ENCODE measurements at places on chromosomes 6 and 20.

- no peak for DNase-seq
Observed at GRCh38 chr6:39926668-39927067, 7.6 kb downstream of the MOCS1 start.

DNA sequence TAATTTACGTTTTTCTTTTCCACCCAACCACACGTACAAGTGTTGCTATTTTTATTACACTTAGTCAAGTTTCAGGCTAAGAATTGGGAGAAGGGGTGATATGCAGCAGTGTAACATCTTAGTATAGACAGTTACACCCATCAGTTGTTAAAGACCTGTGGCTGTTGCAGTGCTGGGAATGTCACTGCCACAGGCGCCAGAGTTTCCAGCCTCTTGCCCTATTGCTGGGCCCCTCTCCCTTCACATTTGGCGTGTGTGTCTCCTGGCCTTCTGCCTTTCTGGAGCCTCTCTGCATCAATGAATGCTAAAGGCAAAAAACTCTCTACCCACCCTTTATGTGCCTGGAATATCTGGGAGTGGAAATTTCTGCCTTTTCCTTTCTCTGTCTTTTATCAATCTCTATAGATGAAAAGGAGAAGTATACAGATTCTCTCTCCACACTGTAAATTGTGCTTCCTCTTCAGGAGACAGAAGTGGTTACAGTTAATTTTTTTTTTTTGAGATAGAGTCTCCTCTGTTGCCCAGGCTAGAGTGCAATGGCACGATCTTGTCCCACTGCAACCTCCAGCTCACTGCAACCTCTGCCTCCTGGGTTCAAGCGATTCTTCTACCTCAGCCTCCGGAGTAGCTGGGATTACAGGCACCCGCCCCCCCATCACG, 73.0 kb downstream of the TIAM2 start:
- peak; percentile 86 for DNase-seq

DNA sequence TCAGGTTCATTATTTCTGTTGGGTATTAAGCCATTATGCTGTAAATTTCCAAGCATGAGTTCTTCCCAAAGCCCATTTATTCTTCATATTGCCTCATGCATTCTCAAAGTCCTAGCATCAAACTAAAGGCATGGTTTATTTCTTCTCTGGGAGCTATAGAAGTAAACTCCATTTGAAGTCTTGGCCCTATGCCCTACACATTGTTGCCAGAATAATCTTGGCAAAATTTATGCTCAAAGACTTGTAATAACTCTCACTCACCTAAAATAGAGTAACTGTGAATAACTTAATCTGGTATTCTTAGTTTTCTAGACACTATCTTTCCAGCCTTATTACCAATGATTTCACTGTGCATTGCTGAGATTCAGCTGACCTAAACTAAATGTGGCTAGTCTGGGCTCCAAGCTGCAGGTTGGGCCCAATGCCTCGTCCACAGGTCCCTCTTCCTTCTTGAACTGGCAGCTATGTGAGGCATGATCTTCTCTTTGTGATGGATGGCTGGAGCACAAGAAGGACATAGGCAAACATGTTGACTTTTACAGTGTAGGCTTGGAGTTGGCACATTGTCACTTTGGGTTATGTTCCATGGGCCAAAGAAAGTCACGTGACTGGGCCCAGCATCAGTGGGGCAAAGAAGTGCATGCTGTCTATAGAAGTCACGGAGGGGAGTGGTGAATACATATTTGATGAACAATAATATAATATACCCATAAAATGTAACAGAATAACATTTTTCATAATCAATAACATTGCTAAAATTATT, 39.1 kb upstream of the ANKEF1 start:
- DNase-seq: no peak

DNA sequence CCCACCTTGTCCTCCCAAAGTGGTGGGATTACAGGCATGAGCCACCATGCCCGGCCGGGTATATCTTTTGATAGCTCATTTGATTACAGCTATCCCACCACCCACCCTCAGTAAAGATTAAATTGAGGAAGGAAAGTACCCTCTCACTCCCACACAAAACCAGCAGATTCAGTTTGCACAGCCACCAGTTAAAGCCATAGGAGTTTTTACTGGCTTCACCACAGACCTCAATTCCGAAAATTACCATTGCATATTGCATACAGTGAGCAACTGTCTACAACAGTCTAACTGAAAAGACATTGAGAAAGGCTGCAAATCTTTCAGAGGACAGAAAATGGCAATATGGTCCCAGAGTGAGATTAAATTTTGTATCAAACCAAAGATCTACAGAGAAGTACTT, 34.9 kb downstream of the ESF1 start:
- DNase-seq: no peak

- DNase-seq: no peak
Observed at GRCh38 chr6:133157995-133158394, 83.2 kb upstream of the EYA4 start.

DNA sequence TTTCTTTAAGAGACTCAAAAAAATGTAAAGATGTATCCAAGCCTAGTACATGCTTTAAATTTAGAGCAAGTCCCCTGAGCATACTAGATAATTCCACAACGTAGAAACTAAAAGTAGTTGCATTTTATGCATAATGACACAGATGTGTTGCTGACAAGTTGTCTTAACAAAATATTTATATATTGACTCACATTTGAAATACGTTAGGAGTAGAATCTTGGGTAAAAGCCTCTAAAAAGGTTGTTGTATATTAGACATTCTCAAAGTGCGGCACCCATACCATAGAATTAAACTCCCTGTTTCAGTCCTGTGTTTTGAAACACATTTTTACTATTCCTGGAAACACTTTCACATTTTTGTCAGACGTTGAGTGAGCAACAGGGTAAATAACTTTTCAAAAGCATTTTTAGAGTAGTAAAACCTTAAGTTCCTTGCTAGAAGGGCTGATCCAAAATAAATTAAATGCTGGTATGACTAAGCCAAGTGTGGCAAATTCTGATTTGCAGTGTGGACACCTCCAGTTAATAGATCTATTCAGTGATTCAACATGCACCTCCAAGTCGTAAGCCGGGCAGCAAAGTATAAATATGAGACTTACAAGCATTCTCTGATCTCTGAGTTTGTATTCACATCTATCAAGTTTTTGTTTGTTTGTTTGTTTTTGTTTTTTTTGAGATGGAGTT, 97.5 kb downstream of the GMDS start:
- DNase-seq: no peak

GRCh38 chr6:157838718-157839430, 15.8 kb downstream of the SNX9 start:
- no peak for DNase-seq

GRCh38 chr20:34437330-34437986, 74.4 kb downstream of the ITCH start:
- no peak for DNase-seq

DNA sequence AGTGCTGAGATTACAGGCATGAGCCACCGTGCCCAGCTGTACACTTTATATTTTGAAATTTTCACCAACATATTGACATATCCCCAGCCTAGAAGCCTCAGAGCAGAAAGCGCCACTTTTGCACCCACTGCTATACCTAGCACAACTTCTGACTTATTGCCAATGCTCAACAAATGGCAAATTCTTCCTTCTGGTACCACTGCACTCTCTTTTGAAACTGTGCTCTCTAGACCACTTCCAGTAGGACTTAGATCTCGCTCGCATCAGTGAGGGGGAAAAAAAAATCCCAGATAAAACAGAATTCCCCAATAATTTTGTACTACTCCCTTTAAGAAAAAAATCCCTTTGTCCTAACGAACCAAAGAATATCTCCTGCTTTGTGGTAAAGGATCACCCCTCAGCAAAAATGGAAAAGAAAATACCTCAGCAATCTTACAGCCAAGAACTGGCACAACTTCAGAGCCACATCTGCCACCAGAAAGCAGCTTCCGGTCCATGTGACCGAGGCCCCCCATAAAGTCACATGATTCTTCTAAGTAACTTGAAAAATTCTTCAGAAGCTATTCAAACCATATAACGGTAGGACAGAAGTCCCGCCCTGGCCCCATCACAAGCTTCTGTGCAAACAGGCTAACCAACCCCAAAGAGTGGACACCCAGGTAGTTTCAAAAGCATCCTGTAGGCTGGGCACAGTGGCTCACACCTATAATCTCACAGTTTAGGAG, 18.5 kb upstream of the IL17F start:
- no peak for DNase-seq
